ENCODE measurements at places on chromosomes 3 and 15.

- H3K27me3 ChIP-seq, result no peaks in the 10 kb centered on the region
- H3K36me3 ChIP-seq, result no peaks in the 10 kb centered on the region
- peaks cover 11% of the 10 kb centered on the region for H3K4me1 ChIP-seq
- peak overlapping the region; percentile 87 for H3K4me3 ChIP-seq
- peak; percentile 81 for DNase-seq
Observed at GRCh38 chr3:9915254-9916141, 1.4 kb upstream of the IL17RC start.

DNA sequence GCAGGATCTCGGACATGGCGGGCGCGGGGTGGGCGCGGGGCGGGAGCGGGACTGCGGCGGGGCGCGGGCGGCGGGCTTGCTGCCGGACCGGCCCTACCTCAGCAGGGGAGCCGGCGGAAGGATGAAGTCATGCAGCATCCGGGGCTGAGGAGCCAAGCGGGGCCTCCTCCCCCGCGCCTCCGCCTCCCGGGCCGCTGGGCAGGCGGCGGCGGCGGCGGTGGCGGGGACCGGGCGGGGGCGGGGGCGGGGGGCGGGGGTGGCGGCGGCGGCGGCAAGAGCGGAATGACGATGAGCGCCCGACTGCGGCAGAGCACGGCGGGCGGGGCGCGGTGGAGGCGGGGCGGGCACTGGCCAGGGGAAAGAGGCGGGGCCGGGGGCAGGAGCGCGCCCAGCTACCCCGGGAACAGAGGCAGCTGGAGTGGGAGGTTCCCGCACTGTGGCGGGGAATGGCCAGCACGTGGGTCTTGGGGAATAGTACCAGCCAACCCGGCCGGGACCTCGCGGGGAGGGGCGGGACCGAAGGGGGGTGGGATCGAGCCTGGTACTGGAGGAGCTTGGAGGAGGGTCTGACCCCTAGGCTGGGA is at the start of gene CAMK2N2:
CAMK2N2 (minus strand) TSS at position 284 of the 584 bp plus-strand sequence; CDS start at position 16, 268 bp downstream.
- peak within 1 kb of the TSS; percentile 89 for H3K4me3 ChIP-seq
- H3K4me1 ChIP-seq, result peaks cover 10% of the 10 kb centered on the region
- no peak for DNase-seq
- peaks cover 72% of the 10 kb centered on the region for H3K27me3 ChIP-seq

DNA sequence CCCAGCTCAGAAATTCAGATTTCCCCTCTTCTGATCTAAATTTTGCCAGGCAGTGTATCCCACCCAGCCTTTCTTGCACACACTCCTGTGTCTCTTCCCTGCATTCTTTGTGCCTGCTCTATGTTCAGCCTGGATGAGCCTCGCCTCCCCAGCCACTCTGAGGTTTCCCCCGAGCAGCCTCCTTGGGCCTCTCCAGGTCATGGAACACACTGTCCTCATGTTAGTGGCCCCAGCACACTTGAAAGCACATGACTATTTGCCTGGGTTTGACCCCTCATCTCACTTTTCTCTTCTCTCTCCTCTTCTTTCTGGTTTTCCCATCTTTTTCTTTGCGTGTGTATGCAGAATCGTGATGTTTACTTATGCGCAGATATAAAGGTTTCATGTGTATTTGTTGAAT is 3.1 kb downstream of the THSD4 start:
- H3K36me3 ChIP-seq, result peaks cover 12% of the 10 kb centered on the region
- DNase-seq, result no peak
- H3K27ac ChIP-seq, result no peak overlapping the region
- peaks cover 75% of the 10 kb centered on the region for H3K4me1 ChIP-seq

DNA sequence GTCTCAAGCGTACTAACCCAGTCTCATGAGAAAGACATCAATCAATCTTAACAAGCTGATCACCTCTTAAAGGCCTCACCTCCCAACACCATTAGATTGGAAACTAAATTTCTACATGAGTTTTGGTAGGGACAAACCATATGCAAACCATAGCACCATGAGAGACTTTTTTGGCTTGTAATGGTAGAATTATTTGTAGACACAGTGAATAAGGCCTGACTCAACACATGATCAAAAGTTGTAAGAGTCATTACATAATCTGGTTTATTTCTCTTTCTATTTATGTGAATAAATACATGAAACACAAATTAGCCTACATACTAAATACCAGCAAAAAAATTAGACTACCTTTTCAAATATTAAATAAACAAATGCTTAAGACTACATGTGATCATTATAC is 183.3 kb upstream of the EPHA6 start:
- DNase-seq, result no peak
- no peaks in the 10 kb centered on the region for H3K27me3 ChIP-seq
- no peaks in the 10 kb centered on the region for H3K36me3 ChIP-seq

GRCh38 chr15:40307421-40308211 is at the start of gene PLCB2:
Gene PLCB2 (minus strand): TSS chr15:40307935. CDS start chr15:40307672, 263 bp downstream.
- no peak within 1 kb of the TSS for H3K27ac ChIP-seq
- peaks cover 13% of the 10 kb centered on the region for H3K4me1 ChIP-seq
- H3K27me3 ChIP-seq, result peaks cover 40% of the 10 kb centered on the region

- no peaks in the 10 kb centered on the region for H3K27me3 ChIP-seq
- DNase-seq, result no peak
- H3K4me3 ChIP-seq, result peak overlapping the region; percentile 40
- H3K36me3 ChIP-seq, result no peaks in the 10 kb centered on the region
- H3K27ac ChIP-seq, result peak overlapping the region; percentile 97
Observed at GRCh38 chr15:38074029-38074428, 139.6 kb downstream of the TMCO5A start.

DNA sequence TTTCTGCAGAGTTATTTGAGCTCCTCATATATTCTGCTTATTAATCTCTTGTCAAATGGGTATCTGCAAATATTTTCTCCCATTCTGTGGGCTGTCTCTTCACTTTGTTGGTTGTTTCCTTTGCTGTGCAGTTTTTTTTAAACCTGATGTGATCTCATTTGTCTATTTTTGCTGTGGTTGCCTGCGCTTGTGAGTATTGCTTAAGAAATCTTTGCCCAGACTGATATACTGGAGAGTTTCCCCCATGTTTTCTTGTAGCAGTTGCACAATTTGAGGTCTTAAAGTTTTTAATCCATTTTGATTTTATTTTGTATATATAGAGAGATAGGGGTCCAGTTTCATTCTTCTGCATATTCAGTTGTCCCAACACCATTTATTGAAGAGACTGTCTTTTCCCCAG is 102.3 kb downstream of the POLQ start:
- no peaks in the 10 kb centered on the region for H3K27me3 ChIP-seq
- no peak overlapping the region for H3K4me3 ChIP-seq
- DNase-seq, result no peak

DNA sequence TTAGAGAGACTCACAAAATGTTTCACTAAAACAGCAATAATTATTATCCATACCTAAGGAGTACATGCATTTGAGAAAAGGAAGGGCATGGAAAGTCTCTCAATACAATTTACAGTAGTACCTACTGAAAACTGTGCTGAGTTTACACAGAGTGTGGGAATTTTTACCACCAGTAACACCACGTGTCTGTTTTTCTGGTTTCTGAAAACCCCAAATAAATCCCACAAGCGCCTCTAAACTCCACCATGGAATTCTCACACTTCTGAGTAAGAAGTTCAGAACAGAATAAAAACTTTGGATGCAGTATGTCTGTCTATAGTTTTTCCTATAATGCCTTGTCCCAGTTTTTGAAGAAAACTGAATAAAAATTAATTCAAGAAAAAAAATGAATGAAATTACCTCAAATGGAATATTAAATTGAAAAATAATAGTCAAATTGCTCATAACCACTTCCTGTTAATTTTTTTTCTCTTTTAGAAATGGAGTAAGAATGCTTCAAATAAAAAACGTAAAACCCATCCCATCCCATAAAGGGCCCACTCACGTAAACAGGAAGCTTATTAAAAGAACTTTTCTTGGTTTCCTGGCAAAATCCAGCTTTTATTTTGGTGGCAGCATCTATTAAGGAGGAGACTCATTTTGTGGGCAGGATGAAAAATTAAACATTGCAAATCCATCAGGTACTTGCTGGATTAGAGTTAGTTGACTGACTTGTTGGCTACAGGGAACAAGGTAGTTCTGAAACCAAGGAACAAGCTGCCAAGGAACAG is 378.1 kb downstream of the TIGIT start:
- H3K4me1 ChIP-seq, result peaks cover 9% of the 10 kb centered on the region
- H3K4me3 ChIP-seq, result no peak overlapping the region
- no peaks in the 10 kb centered on the region for H3K27me3 ChIP-seq

- peaks cover 21% of the 10 kb centered on the region for H3K4me1 ChIP-seq
- H3K27me3 ChIP-seq, result no peaks in the 10 kb centered on the region
- H3K4me3 ChIP-seq, result peak overlapping the region; percentile 44
- H3K36me3 ChIP-seq, result no peaks in the 10 kb centered on the region
- DNase-seq, result no peak
- H3K27ac ChIP-seq, result no peak overlapping the region
Observed at GRCh38 chr15:90181776-90182175, 19.4 kb upstream of the SEMA4B start.

GRCh38 chr3:171108066-171108465 is 81.5 kb upstream of the SLC2A2 start:
- no peaks in the 10 kb centered on the region for H3K4me1 ChIP-seq
- no peaks in the 10 kb centered on the region for H3K36me3 ChIP-seq
- no peak overlapping the region for H3K4me3 ChIP-seq
- no peak overlapping the region for H3K27ac ChIP-seq

GRCh38 chr15:60275624-60276023 is 122.2 kb downstream of the ANXA2 start:
- no peak overlapping the region for H3K4me3 ChIP-seq
- H3K4me1 ChIP-seq, result no peaks in the 10 kb centered on the region
- H3K27ac ChIP-seq, result no peak overlapping the region

DNA sequence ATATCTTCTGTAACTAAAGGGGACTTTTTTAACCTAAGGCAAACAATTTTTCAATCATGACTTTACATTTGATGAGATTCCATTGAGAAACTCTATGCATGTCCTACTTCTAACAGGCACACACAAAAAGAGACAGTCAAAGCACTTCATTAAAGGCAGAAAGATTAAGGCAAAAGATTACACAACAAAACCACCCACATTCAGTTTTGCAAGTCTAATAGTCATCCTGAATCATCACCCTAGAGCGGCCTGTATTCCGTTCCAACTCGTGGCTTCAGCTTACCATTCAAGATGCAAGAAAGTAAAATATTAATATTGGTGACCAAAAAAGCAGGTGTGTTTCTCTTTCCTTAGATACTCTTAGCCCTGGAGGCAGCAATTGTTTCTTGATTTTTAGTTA is 205.9 kb downstream of the P3H2 start:
- H3K27ac ChIP-seq, result no peak overlapping the region
- H3K4me1 ChIP-seq, result no peaks in the 10 kb centered on the region
- no peaks in the 10 kb centered on the region for H3K36me3 ChIP-seq
- no peak for DNase-seq

- no peak overlapping the region for H3K27ac ChIP-seq
- no peak for DNase-seq
- H3K4me3 ChIP-seq, result no peak overlapping the region
- H3K36me3 ChIP-seq, result no peaks in the 10 kb centered on the region
- peaks cover 8% of the 10 kb centered on the region for H3K27me3 ChIP-seq
Observed at GRCh38 chr15:101604124-101604874, 47.9 kb downstream of the TM2D3 start.

- no peak overlapping the region for H3K4me3 ChIP-seq
- H3K4me1 ChIP-seq, result peaks cover 12% of the 10 kb centered on the region
- no peaks in the 10 kb centered on the region for H3K36me3 ChIP-seq
- H3K27me3 ChIP-seq, result peaks cover 2% of the 10 kb centered on the region
- no peak overlapping the region for H3K27ac ChIP-seq
Observed at GRCh38 chr3:141346418-141346817, 21.9 kb upstream of the ZBTB38 start.

- peaks cover 23% of the 10 kb centered on the region for H3K4me1 ChIP-seq
- no peak for DNase-seq
- H3K4me3 ChIP-seq, result no peak overlapping the region
- no peak overlapping the region for H3K27ac ChIP-seq
Observed at GRCh38 chr15:58545307-58546065, 113.7 kb downstream of the LIPC start.

DNA sequence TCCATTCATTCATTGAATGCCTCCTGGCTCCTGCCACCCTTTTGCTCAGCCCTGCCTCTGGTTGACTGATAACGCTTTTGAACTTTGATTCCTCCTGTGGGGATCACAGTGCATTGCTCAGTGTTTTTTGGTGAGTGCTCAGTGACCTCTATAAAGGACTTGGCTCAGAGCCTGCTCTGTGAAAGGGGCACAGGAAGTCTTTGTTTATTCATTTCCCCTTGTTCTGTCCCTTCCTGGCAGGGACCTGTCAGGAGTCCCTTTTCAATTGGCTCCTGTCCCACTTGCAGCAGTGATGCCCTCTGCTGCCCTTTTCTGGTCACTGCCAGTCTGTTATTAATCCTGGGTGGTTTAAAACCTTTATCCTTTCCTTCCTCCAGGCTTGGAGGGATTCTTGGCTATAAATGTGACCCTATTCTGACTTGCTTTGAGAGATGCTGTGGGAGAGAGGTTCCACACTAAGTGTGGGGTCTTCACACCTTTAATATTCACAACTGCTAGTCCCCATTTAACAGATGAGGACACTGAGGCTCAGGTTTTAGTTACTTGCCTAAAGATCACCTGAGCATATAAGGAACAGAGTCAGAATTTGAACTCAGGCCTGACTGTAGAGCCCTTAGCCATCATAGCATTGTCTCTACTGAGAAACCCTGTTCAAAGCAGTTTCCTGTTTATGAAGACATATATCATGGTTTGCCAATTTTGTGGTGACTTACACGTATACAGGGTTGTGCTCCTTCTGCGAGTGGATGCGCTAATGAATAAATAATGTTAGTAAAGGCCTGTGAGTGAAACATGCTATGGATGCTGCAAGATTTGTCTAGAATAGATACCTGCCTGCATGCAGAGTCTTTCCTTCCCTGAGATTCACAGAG is 23.2 kb upstream of the TATDN2 start:
- no peaks in the 10 kb centered on the region for H3K27me3 ChIP-seq
- peak overlapping the region; percentile 57 for H3K27ac ChIP-seq
- H3K4me1 ChIP-seq, result peaks cover 12% of the 10 kb centered on the region

GRCh38 chr3:105974381-105974780 is 105.6 kb upstream of the CBLB start:
- no peaks in the 10 kb centered on the region for H3K4me1 ChIP-seq
- H3K36me3 ChIP-seq, result peaks cover 7% of the 10 kb centered on the region
- no peaks in the 10 kb centered on the region for H3K27me3 ChIP-seq
- no peak overlapping the region for H3K4me3 ChIP-seq

- no peaks in the 10 kb centered on the region for H3K36me3 ChIP-seq
- no peak overlapping the region for H3K4me3 ChIP-seq
- peak overlapping the region; percentile 26 for H3K27ac ChIP-seq
- DNase-seq, result peak; percentile 52
- peaks cover 8% of the 10 kb centered on the region for H3K27me3 ChIP-seq
Observed at GRCh38 chr3:4995500-4996053, 16.3 kb downstream of the BHLHE40 start.

- peaks cover 26% of the 10 kb centered on the region for H3K4me1 ChIP-seq
- H3K4me3 ChIP-seq, result peak overlapping the region; percentile 97
- no peak for DNase-seq
- H3K36me3 ChIP-seq, result no peaks in the 10 kb centered on the region
- H3K27me3 ChIP-seq, result peaks cover 30% of the 10 kb centered on the region
Observed at GRCh38 chr3:159761848-159762635, 226.6 kb upstream of the IL12A start.

Measured in type B pancreatic cell (in vitro differentiated cells).